ENCODE measurements at places on chromosomes 6 and 20. TPM values are rescaled to one million over a fixed set of nuclear protein-coding genes. Genes with fewer than 3 reads are reported as not detected.

Gene OR2H1
- not detected for total RNA-seq

DNA sequence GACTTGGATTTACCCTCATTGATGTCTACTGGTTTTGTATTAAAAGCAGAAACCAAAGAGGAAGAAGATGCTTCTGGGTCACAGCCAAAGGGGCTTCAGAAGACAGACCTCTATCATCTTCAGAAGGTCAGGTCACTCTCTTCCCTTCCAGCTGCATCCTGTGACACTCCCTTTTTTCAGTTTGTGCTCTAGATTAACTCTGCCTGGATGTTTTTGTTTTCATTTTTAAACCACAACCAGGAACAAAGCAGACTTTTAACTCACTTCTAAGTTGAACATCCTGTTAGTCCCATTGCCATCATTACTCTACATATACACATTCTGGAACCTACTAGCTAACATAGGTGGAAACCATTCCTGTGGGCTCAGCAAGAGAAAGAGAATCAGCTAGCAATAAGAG lies 45.2 kb downstream of the AKIRIN2 start:
- no peak for DNase-seq

Gene TAAR8
- total RNA-seq = not detected

Gene EFCAB8
- total RNA-seq = not detected

- no peak for DNase-seq
Measured at GRCh38 chr6:134873500-134874388, 76.2 kb downstream of the ALDH8A1 start.

DNA sequence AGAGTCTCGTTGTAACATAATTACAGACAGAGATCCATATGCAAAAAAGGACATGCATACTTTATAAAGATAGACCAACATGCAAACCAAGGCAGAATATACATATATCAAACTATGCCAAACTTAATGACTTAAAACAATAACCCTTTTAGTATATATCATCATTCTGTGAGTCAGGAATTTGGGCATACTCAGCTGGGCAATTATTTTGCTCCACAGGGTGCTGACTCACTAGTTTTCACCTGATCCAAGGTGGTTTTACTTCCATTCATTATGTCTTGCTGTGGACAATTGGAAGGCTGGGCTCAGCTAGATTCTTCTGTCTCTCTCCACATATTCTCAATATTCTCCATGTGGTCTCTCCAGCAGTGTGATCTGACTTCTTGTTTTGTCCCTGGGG lies 41.2 kb upstream of the RNF146 start:
- DNase-seq = no peak

DNA sequence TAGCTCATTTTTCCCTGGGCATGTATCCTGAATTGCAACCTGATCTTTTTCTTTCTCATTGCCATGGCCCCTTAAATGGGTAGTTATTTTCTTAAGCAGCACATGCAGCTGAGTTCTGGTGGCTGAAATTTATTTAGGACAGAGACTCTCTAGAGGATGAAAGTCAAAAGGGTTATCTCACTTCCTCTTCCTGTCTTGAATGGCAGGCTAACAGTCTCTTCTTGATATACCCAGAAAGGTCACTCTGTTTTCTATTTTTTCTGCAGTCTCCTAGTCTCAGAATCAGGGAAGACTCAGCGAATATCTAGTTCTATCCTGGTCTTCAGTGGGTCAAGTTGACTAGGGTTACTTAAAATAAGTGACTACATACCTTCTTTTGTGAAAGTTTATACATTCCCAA lies 243.3 kb downstream of the EPHA7 start:
- no peak for DNase-seq

DNA sequence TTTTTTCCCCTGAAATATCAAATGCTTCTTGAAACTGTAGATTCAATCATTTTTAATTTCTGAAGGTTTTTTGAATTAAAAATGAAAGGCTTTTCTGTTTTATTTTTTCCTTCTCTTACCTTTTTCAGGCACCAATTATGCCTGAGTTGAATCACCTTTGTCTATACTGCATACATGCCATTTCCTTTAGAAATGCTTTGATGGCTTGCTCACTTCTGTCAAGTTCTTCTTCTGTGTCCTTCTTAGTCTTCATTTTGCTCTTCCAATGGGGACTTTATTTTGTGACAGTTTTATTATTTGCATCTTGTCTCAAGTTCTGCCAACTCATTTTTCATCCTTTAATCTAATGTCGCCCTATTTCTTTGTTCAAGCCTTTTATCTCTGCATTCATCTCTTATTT lies 121.9 kb upstream of the PRL start:
- no peak for DNase-seq

GRCh38 chr6:84921891-84922290 lies 157.5 kb upstream of the TBX18 start:
- no peak for DNase-seq

DNA sequence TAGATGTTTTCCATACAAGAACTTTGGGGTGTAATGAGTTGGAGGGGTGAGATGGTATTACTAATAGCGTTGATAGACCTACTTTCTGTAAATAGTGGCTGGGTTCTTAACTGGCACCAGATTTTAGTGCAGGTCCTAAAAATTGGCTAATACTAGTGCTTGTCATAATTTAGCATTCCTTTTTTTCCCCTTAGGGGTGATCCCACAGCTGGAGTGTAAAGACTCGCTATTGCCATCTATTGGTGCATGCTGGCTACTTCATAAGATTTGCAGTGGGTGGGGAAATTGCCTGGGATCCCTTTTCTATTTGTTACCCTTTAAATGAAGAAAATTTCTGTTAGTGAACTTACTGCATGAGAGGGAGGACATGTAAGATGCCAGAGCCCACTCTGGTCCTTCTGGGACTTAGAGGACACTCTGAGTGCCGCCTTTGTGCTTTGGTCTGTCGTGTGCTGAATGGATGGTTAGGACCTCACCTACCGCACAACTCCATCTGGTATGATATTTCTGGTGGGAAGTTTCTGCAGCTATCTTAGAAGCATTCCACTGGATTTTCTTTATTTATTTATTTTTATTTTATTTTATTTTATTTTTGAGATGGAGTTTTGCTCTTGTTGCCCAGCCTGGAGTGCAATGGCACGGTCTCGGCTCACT lies 195.5 kb downstream of the JARID2 start:
- DNase-seq = no peak

- no peak for DNase-seq
Measured at GRCh38 chr6:12750416-12750815, 33.8 kb downstream of the PHACTR1 start.

GRCh38 chr6:124330197-124330596 lies 526.5 kb downstream of the NKAIN2 start:
- DNase-seq = no peak
